NCI-H1436 treated with DMSO at 0.1 percent for 48 hours (cell line): ENCODE measurements at places on chromosomes 3 and 15.

- no peak for DNase-seq
Measured at GRCh38 chr15:88810446-88810845, 7.2 kb downstream of the ACAN start.

DNA sequence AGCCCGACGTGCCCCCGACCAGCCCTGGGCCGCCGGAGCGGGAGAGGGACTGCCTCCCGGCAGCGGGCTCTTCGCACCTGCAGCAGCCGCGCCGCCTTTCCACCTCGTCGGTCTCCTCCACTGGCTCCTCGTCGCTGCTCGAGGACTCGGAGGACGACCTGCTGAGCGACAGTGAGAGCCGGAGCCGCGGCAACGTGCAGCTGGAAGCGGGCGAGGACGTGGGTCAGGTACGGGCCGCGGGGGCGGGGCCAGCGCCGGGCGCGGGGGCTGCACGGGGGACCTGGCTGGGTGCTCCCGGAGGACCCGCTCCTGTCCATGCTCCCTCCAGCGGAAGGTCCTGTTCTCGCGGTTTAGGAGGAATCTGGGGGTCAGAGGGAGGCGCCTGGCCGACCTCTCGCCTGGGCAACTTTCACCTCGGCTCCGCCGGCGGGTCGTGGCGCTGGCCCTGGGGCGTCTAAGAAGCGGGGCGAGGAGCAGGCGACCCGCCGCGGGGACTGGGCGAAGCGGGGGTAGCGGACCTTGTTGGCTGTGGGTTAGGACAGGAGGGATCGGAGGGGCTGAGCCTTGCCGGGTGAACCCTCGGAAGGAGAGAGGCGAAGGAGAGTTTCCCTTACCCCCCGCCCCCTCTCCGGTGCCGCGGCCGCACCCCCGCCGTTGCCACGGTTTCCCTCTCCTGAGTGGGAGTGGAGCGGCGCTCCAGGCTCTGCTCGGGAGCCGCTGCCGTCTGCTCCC, 682 bp downstream of the ITPKA start:
- no peak for DNase-seq

DNA sequence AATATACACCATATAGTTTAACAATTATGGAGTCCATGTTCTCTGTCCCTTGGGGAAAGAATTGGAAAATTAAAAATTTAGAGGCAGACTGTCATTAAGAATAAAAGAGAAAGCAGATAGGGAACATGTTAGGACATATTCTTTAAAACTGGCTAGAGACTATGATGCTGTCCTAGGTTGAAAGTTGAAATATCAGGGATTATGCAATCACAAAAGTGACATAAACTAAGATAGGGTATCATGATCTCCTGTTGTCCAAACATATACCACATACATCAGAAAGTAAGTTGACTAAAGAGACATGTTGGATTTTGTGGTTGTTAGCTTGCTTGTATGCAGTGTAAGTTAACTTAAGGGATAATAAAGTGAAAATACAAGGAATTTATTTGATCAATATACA, 9.9 kb upstream of the EID1 start:
- no peak for DNase-seq

- DNase-seq = no peak
Measured at GRCh38 chr3:53996141-53996874, 104.6 kb upstream of the SELENOK start.

DNA sequence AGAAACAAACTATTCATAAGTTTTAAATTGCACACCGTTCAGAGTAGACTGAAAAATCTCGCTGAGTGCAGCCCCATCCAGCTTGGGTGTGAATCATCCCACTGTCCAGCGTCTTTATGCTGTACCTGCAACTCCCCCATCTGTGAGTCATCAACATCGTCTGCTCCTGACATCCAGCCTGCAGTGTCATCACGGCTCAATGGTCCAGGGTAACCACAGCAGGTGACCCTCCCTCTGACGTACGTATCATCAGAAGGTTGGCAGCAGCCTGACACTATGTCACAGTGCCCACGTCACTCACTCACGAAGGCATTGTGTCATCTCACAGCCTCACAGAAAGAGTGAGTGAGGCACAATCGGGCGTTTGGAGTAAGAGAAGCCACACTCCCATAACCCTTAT, 65.2 kb downstream of the TPRA1 start:
- DNase-seq = no peak

DNA sequence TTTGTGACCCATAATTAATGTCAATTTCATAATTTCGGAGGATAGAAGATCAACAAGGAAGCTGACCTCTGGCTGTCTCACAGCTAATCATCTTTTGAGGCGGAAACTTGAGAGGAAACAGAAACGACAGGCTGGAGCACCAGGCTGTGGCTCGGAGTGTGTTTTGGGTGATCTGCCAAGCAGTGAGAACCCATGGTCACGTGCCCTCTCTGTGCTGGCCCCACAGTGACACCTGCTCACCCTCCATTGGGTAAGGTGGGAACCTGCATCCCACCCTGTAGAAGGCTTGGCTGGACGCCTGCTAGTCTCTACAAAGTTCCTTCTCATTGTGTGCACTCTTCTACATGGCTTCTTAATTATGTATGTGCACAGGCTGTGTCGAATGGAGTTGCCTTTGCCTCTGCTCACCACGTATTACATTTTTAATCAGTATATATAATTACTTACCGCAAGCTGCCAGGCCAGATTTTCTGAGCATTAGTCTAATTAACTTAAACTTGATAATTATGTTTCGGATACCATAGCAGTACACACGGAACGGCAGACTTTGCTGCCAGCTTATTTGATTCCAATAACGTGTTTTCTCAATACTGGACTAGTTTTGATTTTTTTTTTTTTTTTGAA, 719.4 kb upstream of the CFAP20DC start:
- no peak for DNase-seq

DNA sequence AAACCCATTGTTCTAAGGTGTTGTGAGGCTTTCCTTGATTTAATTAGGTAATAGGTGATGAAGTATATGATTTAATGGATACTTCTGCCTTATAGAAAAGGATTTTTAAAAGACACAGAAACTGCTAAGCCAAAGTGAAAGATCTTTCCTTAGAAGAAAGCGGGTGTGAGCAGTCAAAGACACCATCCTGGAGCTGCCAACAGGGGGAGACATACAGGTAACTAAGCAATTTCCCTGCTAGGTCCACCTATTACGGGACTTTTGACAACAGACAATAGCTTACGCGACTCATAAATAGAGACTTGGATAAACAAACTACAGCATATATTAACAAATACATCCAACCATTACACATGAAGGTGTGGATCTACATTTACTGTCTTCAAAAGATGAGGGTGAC, 669.5 kb downstream of the SQOR start:
- no peak for DNase-seq

GRCh38 chr15:63348392-63348791, 33.3 kb downstream of the CA12 start:
- no peak for DNase-seq

GRCh38 chr3:141108039-141108438, 56.9 kb downstream of the SPSB4 start:
- no peak for DNase-seq

- no peak for DNase-seq
Measured at GRCh38 chr3:187136936-187137335, 2.4 kb downstream of the RPL39L start.

DNA sequence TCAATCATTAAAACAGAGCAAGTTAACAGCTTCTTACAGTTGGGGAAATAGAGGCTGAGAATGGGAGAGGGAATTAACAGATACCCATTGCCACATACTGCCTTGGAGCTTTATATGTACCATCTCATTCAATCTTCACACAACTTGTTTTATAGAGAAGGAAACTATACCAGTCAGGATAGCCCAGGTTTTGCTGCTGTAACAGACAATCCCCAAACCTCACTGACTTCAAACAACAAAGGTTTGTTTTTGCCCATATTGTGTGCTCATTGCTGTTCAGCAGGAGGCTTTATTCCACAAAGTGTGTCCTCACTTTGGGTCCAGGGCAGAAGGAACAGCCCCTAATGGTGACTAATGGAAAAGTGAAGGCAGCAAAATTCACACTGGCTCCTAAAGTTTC, 59.2 kb downstream of the SPSB4 start:
- DNase-seq = no peak
